ENCODE measurements at places on chromosomes 5 and 9.
A peak's percentile ranks its signal among the peaks of the same experiment; 100 is the strongest.

GRCh38 chr5:168654211-168654721 lies 75.1 kb upstream of the PANK3 start:
- no peak for DNase-seq

DNA sequence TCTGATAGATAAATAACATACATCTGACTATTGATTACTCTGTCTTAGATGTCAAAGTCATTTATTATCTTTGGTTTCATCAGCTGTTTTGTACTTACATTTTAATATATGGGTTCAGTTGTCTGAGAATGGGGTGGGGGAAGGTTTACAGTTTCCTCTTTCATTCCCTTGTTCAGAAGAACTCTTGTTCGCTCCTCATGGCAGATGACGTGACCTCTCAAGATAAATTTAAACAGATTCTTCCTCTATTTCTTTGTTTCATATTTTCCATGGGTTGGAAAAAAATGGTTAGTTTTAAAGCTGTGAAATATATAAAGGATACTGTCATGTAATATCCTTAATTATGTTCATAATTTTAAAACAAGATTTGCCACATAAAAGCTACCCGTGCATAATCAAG lies 61.4 kb downstream of the TSSK1B start:
- DNase-seq: no peak

DNA sequence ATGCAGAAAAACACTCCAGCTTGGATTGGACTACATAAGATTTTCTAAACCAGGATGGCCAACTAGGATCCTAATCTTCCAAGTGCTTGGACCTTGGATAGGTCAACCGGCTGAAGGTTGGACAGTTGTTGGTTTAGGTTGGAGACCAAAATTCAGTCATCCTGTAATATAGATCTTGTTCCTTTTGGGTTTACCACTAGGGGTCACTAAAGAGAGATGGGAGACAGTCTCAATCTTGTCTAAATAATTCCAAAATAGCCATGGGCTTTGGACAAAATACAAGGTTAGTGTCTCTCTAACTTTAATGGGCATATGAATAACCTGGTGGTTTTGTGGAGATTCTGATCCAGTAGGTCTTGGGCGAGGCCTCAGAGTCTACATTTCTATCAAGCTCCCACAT lies 148.7 kb upstream of the ERCC6L2 start:
- no peak for DNase-seq

DNA sequence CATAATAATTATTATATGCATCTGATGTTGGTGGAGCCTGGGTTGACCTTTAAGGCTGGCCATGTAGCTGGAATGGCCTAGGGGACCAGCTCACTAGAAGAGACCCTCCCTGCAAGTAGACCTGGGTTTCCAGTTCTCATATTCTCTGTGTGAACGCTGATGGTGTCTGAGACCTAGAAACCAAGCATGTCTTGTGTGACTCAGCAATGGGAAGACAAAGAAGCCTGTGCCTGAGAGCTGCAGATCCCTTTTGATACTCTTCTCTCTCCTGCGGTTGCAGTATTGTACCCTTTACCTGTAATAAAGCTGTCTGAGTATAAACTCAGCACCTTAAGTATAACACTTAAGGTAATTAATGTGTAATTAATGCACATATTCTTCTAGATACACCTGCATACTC lies 22.2 kb downstream of the C9orf152 start:
- no peak for DNase-seq

- DNase-seq: no peak
Measured at GRCh38 chr9:33124046-33124445, 43.1 kb downstream of the B4GALT1 start.

- DNase-seq: no peak
Measured at GRCh38 chr5:172559004-172559932, 81.8 kb upstream of the NEURL1B start.

GRCh38 chr9:96567203-96567700 lies 52.4 kb downstream of the CDC14B start:
- DNase-seq: peak; percentile 3

GRCh38 chr5:14627270-14627669 lies 37.2 kb upstream of the OTULIN start:
- no peak for DNase-seq

- DNase-seq: no peak
Measured at GRCh38 chr5:79512471-79513307, 1.2 kb downstream of the HOMER1 start.

DNA sequence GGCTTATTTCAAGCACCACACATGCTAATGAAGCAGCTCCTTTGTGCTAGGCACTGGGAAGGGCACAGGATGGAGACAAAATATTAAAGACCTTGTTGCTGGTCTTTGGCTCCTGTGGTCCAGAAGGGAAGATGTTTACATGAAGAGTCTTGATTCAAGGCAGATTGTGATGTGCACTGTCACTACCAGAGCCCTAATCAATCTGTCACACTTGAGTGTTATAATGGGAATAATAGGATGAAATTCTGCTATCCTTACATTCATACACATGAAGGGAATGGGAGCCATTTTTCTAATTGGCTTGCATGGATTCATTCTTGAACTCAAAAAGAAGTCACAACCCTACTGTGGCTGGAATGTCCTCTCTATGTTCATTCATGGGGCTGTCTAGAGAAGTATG lies 203.0 kb downstream of the SEC61B start:
- DNase-seq: no peak

- DNase-seq: no peak
Measured at GRCh38 chr5:42021923-42022322, 96.8 kb downstream of the FBXO4 start.

Data from stimulated activated CD8-positive, alpha-beta memory T cell treated with anti-CD3 and anti-CD28 coated beads, Interleukin-2, amount 100 ng/mL, for 1 hour (primary cell).